ENCODE measurements at places on chromosomes 13 and 19. TPM values are rescaled to one million over a fixed set of nuclear protein-coding genes. Genes with fewer than 3 reads are reported as not detected.

GRCh38 chr19:12723381-12723640 is 421 bp downstream of the TNPO2 start:
- no peaks in the 10 kb centered on the region for H3K27me3 ChIP-seq
- peak overlapping the region; percentile 86 for H3K4me3 ChIP-seq
- peaks cover 37% of the 10 kb centered on the region for H3K4me1 ChIP-seq
- peaks cover 28% of the 10 kb centered on the region for H3K36me3 ChIP-seq
- no peak for DNase-seq
- H3K27ac ChIP-seq: peak overlapping the region; percentile 93

- H3K4me3 ChIP-seq: no peak overlapping the region
- no peaks in the 10 kb centered on the region for H3K4me1 ChIP-seq
- H3K27me3 ChIP-seq: no peaks in the 10 kb centered on the region
Measured at GRCh38 chr19:30319411-30319810, 52.8 kb upstream of the ZNF536 start.

DNA sequence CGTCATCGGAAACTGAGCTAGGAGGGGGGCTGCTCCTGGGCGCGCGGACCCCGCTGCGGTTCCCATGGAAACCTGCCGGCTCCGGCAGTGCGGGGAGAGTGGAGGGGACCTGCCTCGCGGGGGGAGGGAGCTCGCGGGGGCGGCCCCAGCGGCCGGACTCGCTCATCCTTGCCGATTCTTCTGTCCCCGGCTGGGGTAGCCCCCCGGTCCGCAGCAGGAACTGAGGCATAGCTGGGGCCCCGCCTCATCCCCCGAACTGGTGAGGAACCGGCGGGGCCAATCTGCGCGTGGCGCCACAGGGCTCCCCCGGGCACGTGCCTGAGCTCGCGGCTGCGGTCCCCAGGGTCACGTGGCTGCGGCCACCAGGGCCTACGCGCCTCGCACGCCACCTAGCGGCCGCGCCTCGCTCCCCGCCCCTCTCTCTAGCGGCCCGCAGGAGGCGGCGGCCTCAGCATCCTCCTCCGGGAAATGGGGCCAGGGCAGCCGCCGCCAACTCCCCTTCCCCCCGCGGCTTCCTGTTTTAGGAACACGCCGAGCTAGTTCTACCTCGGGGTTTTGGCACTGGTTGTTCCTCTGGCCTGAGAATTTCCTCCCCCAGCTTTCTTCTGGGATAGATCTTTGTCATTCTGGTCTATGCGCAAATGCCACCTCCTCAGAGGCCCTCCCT is 1.7 kb upstream of the ELAVL3 start:
- H3K4me1 ChIP-seq: peaks cover 24% of the 10 kb centered on the region
- peak; percentile 83 for DNase-seq
- peak overlapping the region; percentile 51 for H3K4me3 ChIP-seq
- H3K27me3 ChIP-seq: peaks cover 31% of the 10 kb centered on the region

DNA sequence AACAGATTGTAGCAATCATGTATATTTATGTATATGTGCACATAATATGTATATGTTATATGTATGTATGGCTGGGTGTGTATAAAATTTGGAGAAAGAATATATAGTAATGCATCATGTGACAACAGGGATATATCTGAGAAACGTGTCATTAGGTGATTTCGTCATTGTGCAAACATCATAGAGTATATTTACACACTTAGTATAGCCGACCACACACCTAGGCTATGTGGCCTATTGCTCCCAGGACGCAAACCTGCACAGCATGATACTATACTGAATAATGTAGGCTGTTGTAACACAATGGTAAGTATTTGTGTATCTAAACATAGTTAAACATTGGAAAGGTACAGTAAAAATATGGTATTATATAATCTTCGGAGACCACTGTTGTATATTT is 43.8 kb downstream of the ESD start:
- no peak for DNase-seq
- H3K36me3 ChIP-seq: peaks cover 27% of the 10 kb centered on the region
- H3K4me3 ChIP-seq: no peak overlapping the region
- peaks cover 1% of the 10 kb centered on the region for H3K27me3 ChIP-seq

DNA sequence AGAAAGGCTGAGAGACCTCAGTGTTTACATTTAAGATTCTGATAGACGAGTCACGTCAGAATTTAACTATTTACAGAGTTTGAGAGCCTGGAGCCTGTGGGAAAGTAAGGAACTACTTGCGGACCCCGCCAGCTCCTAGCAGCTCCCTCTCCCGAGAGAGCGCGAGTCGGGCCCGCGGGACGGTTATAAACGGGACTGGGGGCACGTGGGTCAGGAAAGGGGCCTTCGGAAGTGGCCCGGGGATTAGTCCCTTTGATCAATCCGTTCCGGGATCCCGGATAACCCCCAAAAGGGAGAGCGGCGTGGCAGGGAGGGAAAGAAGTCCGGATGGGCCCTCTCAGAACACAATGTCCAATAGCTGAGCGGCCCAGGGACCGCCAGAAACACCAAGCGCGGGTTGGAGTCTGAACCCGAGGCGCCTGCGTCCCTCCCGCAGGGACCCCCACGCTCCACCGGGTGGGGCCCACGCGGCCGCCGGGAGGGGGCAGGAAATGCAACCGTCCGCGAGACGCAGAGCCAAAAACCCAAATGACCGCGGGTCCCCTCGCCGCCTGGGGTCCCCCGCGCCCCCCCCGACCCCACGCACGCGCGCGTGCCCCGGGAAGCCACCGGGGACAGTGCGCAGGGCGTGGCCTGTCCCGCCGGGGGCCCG is 3.6 kb downstream of the ZIC5 start:
- peaks cover 14% of the 10 kb centered on the region for H3K4me1 ChIP-seq
- peak overlapping the region; percentile 65 for H3K27ac ChIP-seq

DNA sequence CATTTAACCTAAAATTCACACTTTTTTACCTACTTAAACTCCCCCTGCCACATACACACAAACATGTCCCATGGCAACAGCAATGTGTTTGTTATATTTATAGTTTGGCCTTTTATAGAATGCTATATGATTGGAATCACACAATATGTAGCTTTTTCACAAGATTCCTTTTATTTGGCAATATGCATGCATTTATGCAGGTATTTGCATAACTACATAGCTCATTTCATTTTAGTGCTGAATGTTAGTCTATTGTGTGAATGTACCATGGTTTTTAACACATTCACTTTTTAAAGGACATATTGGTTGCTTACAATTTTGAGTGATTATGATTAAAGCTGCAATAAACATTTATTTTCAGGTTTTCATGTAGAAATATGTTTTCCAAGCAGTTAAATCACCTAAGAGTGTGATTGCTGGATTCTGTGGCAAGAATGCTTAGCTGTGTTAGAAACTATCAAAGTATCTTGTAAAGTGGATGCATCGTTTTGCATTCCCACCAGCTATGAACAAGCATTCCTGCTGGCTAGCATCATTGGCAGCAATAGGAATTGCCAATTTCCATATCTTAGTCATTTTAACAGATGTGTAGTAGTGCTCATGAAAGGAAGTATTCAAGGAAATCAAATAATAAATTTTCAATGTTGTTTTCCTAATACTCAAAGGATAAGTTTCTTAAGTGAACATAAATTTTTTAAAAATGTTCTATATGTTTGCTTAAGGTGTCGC is 557.0 kb downstream of the SLITRK1 start:
- no peaks in the 10 kb centered on the region for H3K27me3 ChIP-seq
- no peak for DNase-seq
- no peak overlapping the region for H3K4me3 ChIP-seq
- H3K4me1 ChIP-seq: no peaks in the 10 kb centered on the region

GRCh38 chr19:54159352-54160181 is at the start of gene LENG1:
Gene LENG1 (minus strand): TSS chr19:54159721. CDS start chr19:54159695, 26 bp downstream.
- H3K4me1 ChIP-seq: peaks cover 57% of the 10 kb centered on the region
- H3K4me3 ChIP-seq: peak within 1 kb of the TSS; percentile 96
- DNase-seq: peak; percentile 100
- H3K36me3 ChIP-seq: peaks cover 32% of the 10 kb centered on the region

GRCh38 chr19:51621178-51621577 is 9.0 kb downstream of the SIGLEC5 start:
- DNase-seq: no peak
- no peak overlapping the region for H3K4me3 ChIP-seq
- H3K4me1 ChIP-seq: peaks cover 5% of the 10 kb centered on the region
- H3K27me3 ChIP-seq: peaks cover 27% of the 10 kb centered on the region

GRCh38 chr19:18362934-18363542 is 22.6 kb downstream of the PGPEP1 start:
- H3K4me1 ChIP-seq: peaks cover 20% of the 10 kb centered on the region
- H3K36me3 ChIP-seq: peaks cover 29% of the 10 kb centered on the region
- DNase-seq: no peak
- H3K27ac ChIP-seq: no peak overlapping the region
- H3K4me3 ChIP-seq: no peak overlapping the region

DNA sequence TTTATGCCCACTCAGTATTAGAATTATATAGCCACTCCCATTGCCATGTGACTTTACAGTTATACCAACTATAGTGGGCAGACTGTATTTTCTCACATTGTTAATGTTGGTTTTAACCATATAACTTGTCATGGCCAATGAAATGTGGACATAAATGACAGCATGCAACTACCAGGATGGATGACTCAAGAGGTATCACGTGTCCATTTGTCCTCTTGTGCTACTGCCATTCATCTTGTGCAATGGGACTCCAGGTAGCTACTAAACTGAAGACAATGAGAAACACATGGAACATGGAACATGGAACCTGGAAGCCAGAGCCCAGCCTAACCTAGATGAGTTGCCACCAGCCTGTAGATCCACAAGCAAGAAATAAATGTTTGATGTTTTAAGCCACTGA is 242.7 kb upstream of the IPO5 start:
- no peak for DNase-seq
- no peak overlapping the region for H3K27ac ChIP-seq
- H3K27me3 ChIP-seq: no peaks in the 10 kb centered on the region
- H3K36me3 ChIP-seq: no peaks in the 10 kb centered on the region

- H3K27ac ChIP-seq: peak overlapping the region; percentile 37
- peaks cover 2% of the 10 kb centered on the region for H3K36me3 ChIP-seq
- DNase-seq: no peak
- H3K4me3 ChIP-seq: peak overlapping the region; percentile 56
- H3K4me1 ChIP-seq: peaks cover 52% of the 10 kb centered on the region
Measured at GRCh38 chr19:18415178-18415867, 3.9 kb upstream of the SSBP4 start.

DNA sequence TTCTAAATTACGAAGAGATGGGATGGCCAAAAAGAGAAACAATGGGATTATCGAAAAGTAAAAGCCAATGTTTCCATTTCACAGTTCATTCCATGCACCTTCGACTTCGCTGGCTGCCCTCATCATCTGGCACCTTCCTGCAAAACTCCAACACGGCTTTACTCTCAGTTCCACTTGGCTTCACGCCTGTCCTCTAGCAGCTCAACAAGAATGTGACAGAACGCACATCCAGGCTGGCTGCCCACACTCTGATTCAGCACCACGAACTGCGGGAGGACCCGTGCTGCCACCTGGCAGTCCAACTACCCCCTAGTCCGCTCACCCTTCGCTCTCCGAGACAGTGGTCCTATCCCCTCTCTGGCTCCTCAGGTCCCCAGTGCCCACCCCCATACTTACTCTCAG is 11.7 kb downstream of the ATP7B start:
- no peak for DNase-seq
- H3K27ac ChIP-seq: no peak overlapping the region
- H3K27me3 ChIP-seq: peaks cover 9% of the 10 kb centered on the region
- peaks cover 11% of the 10 kb centered on the region for H3K4me1 ChIP-seq
- H3K36me3 ChIP-seq: no peaks in the 10 kb centered on the region
- H3K4me3 ChIP-seq: no peak overlapping the region

GRCh38 chr13:99991013-99991827 is 9.6 kb downstream of the ZIC2 start:
- peaks cover 94% of the 10 kb centered on the region for H3K27me3 ChIP-seq
- H3K4me1 ChIP-seq: peaks cover 22% of the 10 kb centered on the region
- no peak overlapping the region for H3K27ac ChIP-seq
- peaks cover 2% of the 10 kb centered on the region for H3K36me3 ChIP-seq

GRCh38 chr13:49869519-49869918 is 66.6 kb downstream of the SPRYD7 start:
- H3K27ac ChIP-seq: no peak overlapping the region
- DNase-seq: no peak
- H3K4me3 ChIP-seq: no peak overlapping the region

DNA sequence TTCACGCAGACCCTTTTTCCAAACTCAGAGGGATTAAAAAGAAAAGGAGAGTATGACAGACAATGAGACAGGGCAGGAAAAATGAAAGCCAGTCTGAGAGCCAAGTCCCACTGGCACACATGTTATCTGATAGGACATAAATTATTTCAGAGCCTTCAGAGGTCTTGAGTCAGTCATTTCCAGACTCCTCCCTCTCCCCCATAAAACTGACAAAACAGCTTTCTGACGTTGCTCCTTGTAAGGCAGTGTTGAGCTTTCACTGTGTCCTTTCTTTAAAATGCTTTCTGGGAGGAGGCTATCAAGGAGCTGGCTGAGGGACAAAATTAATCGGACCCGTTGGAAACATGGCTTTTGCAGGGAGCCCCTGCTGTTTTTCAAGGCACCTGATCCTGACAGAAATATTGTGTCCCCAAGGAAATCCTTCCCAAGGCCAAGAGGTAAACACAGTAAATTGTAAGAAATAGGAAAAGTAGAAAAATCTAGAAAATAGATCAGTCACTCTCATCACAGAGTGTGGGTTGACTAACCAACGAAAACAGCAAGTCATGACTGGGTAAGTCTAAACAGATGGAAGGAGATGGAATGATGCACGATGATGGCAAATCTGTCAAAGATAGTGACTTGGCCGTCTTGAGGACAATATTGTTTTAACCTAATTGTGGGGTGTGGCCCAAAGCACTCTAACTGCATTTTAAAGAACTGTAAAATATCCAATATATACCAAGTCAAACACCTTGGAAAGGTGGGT is 89.7 kb downstream of the DCT start:
- DNase-seq: no peak
- no peaks in the 10 kb centered on the region for H3K27me3 ChIP-seq
- H3K27ac ChIP-seq: no peak overlapping the region
- no peaks in the 10 kb centered on the region for H3K4me1 ChIP-seq
- H3K4me3 ChIP-seq: no peak overlapping the region

- DNase-seq: no peak
- peaks cover 4% of the 10 kb centered on the region for H3K27me3 ChIP-seq
- H3K27ac ChIP-seq: no peak overlapping the region
- H3K36me3 ChIP-seq: no peaks in the 10 kb centered on the region
- H3K4me3 ChIP-seq: no peak overlapping the region
- no peaks in the 10 kb centered on the region for H3K4me1 ChIP-seq
Measured at GRCh38 chr13:73464758-73465616, 406.2 kb downstream of the KLF5 start.

NECTIN2 gene
- not detected for total RNA-seq

HNRNPM gene
- total RNA-seq: 265 TPM

CELF5 gene
- total RNA-seq: 0.06 TPM

ZNF93 gene
- 15.8 TPM for total RNA-seq

GPI gene
- 404 TPM for total RNA-seq

TEX101 gene
- total RNA-seq: not detected

ARHGAP45 gene
- 570 TPM for total RNA-seq

CGB2 gene
- total RNA-seq: not detected

ZNF444 gene
- 34.6 TPM for total RNA-seq

PCDH20 gene
- total RNA-seq: not detected

C19orf38 gene
- total RNA-seq: 2.4 TPM

ZNF829 gene
- total RNA-seq: 7.3 TPM

All from activated CD4-positive, alpha-beta T cell treated with anti-CD3 and anti-CD28 coated beads, Interleukin-2, amount 10 ng/mL, durations not matched to agents 7 days and 5 days (primary cell).